ENCODE measurements at places on chromosomes 2 and 18. TPM values are rescaled to one million over a fixed set of nuclear protein-coding genes. Genes with fewer than 3 reads are reported as not detected.
A peak's percentile ranks its signal among the peaks of the same experiment; 100 is the strongest.

DNA sequence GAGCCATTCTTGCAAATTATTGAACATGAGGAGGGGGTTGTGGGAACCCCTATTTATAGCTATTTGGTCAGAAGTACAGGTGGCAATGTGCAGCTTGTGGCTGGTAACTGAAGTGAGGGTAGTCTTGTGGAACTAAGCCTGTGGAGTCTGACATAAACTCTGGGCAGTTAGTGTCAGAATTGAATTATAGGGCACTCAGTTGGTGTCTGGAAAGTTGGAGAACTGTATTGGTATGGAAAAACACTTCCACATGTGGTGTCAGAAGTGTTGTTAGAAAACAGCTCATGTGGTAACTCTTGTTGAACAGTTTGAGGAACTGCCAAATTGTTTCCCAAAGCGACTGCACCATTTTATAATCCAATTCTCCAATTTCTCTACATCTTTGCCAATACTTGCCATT lies 7.5 kb downstream of the RALBP1 start:
- peak overlapping the region; percentile 39 for H3K27ac ChIP-seq
- H3K4me3 ChIP-seq: no peak overlapping the region
- H3K27me3 ChIP-seq: no peaks in the 10 kb centered on the region
- no peak for DNase-seq

DNA sequence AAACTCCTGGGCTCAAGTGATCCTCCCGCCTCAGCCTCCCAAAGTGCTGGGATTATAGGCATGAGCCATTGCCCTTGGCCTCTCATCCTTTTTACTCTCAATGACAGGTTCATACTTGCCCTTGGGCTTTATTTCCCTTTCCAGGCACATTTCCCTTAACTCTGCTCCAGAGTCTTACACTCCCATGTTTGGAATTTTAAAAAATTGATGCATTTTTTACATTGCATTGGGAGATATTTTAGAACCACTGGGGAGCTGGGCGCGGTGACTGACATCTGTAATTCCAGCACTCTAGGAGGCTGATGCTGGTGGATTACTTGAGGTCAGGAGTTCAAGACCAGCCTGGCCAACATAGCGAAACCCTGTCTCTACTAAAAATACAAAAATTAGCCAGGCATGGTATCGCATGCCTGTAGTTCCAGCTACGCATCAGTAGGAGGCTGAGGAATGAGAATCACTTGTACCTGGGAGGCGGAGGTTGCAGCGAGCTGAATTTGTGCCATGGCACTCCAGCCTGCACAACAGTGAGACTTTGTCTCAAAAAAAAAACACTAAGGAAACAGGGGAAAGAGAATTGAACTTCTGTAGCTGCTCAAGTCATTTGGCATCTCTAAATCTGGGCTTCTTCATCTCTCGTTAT lies 18.2 kb downstream of the TGIF1 start:
- H3K4me1 ChIP-seq: no peaks in the 10 kb centered on the region
- no peak overlapping the region for H3K4me3 ChIP-seq
- DNase-seq: no peak
- no peaks in the 10 kb centered on the region for H3K27me3 ChIP-seq

DNA sequence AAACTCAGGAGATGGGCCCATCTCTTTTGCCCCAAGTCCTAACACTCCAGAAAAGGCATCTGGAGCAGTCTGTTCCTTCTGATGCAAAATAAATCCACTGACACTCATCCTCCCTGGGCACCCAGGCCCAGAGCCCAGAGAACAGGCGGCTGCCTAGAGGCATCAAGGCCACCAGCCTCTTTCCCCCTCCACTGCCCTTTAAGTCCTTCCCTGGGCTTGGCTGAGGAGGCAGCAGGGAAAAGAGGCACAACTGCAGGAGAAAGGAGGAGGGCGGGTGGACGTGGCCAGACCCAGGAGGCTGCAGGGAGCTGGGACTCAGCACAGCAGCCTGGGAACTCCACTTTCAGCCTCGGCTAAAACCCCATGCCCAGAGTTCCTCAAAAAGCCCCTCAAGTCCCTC lies 99.7 kb upstream of the ID2 start:
- peaks cover 57% of the 10 kb centered on the region for H3K4me1 ChIP-seq
- no peak for DNase-seq
- peak overlapping the region; percentile 86 for H3K27ac ChIP-seq
- no peaks in the 10 kb centered on the region for H3K36me3 ChIP-seq
- H3K27me3 ChIP-seq: peaks cover 54% of the 10 kb centered on the region

- no peaks in the 10 kb centered on the region for H3K4me1 ChIP-seq
- no peak overlapping the region for H3K4me3 ChIP-seq
- H3K36me3 ChIP-seq: no peaks in the 10 kb centered on the region
Measured at GRCh38 chr2:149800624-149801542, 213.3 kb upstream of the MMADHC start.

DNA sequence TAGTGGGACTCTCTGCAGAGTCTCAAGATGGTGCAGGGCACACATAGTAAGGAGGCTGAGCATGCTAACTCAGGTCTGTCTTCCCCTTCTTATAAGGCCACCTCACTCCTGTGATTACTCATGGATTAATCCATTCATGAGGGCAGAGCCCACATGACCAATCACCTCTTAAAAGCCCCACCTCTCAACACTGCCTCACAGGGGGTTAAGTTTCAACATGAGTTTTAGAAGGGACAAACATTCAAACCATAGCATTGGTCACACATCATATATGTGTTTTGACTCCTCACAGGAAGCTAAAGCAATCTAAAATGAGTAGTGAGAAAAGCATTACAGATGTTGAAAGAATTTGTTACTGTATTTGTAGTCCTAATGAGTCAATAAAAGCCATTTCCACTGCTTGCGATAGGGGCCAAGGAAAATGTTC lies 57.5 kb downstream of the DTNA start:
- H3K27ac ChIP-seq: no peak overlapping the region
- no peak for DNase-seq
- H3K4me1 ChIP-seq: no peaks in the 10 kb centered on the region

GRCh38 chr2:221549143-221549542 lies 23.0 kb downstream of the EPHA4 start:
- H3K36me3 ChIP-seq: no peaks in the 10 kb centered on the region
- no peak overlapping the region for H3K27ac ChIP-seq
- no peak overlapping the region for H3K4me3 ChIP-seq

- no peak for DNase-seq
- peaks cover 12% of the 10 kb centered on the region for H3K36me3 ChIP-seq
- no peak overlapping the region for H3K4me3 ChIP-seq
Measured at GRCh38 chr2:20624156-20624883, 26.6 kb downstream of the HS1BP3 start.

DNA sequence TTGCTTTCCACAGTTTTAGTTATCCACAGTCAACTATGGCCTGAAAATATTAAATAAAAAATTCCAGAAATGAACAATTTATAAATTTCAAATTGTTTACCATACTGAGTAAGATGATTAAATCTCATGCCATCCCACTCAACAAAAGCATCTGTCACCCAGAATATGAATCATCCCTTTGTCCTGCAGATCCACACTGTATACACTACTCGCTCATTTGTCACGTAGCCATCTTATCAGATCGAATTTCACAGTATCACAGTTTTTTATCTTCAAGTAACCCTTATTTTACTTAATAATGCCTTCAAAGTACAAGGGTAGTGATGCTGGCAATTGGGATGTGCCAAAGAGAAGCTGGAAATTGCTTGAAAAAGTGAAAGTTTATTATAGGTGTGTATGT lies 291.8 kb upstream of the LRATD1 start:
- no peak overlapping the region for H3K27ac ChIP-seq
- H3K27me3 ChIP-seq: no peaks in the 10 kb centered on the region
- DNase-seq: no peak
- no peaks in the 10 kb centered on the region for H3K36me3 ChIP-seq

DNA sequence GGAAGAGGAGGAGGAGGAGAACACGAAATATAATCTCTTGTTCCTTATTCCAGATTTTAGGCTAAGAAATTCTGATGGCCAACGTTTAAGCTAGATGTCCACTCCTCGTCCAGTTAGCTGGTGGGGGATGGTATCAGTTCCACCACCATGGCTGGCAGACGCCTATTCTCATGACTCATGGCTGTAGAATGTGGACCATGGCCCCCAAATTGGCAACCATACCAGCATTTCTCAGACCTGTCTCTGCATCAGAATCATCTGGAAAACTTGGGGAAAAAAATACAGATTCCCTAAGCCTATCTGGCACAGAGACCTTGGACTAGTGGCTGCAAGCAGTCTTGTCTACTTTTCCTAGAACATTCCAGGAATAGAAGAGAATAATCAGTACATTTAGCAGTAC lies 267.7 kb upstream of the SIX2 start:
- peaks cover 4% of the 10 kb centered on the region for H3K27me3 ChIP-seq
- H3K4me1 ChIP-seq: no peaks in the 10 kb centered on the region
- no peak overlapping the region for H3K27ac ChIP-seq
- no peak overlapping the region for H3K4me3 ChIP-seq
- DNase-seq: no peak
- H3K36me3 ChIP-seq: no peaks in the 10 kb centered on the region

- no peaks in the 10 kb centered on the region for H3K36me3 ChIP-seq
- H3K27ac ChIP-seq: no peak overlapping the region
- H3K4me3 ChIP-seq: no peak overlapping the region
- H3K4me1 ChIP-seq: no peaks in the 10 kb centered on the region
- no peak for DNase-seq
- H3K27me3 ChIP-seq: no peaks in the 10 kb centered on the region
Measured at GRCh38 chr2:110977403-110977802, 143.3 kb upstream of the BCL2L11 start.

DNA sequence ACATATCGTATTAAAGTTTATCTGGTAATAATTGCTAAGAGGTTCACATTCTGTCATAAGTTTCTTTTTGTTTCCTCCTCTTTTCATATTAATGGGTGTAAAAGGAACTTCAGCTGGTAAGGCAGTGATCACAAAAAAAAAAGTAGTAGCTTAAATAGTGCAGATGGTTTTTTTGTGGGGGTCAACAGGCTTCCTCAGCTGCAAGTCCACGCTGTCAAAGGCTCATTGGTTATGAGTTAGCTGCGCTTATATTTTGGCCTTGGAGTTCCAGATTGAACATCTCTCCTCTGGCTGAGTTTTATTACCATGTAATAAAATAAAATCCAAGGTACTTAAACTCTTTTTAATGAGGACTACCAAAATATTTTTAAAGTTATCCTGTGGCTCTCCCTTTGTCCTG lies 277.0 kb upstream of the ZEB2 start:
- no peak overlapping the region for H3K27ac ChIP-seq
- no peak for DNase-seq

- H3K27ac ChIP-seq: no peak overlapping the region
- peaks cover 24% of the 10 kb centered on the region for H3K36me3 ChIP-seq
- H3K4me1 ChIP-seq: peaks cover 53% of the 10 kb centered on the region
- no peak for DNase-seq
- H3K27me3 ChIP-seq: no peaks in the 10 kb centered on the region
Measured at GRCh38 chr2:111134055-111134454, 13.3 kb downstream of the BCL2L11 start.

DNA sequence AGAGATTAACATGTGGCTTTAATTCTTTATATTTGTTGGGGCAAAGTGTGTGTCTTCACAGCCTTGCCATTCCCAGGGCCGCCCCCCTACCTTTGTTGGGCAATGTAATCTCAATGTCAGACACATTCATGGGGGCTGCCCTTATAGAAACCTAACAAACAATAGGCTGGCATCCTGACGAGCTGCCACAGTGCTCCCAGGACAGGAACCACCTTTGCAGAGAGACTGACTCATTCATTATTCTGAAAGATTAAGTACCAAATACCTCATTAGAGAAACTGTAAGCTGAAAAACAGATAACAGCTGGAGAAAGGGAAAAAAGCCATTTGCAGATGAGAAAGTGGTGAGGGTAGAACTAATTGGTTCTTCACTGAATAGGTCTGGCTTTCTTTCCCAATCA lies 1587.5 kb upstream of the PIK3C3 start:
- DNase-seq: no peak
- H3K4me3 ChIP-seq: no peak overlapping the region
- no peaks in the 10 kb centered on the region for H3K27me3 ChIP-seq
- no peaks in the 10 kb centered on the region for H3K4me1 ChIP-seq

DNA sequence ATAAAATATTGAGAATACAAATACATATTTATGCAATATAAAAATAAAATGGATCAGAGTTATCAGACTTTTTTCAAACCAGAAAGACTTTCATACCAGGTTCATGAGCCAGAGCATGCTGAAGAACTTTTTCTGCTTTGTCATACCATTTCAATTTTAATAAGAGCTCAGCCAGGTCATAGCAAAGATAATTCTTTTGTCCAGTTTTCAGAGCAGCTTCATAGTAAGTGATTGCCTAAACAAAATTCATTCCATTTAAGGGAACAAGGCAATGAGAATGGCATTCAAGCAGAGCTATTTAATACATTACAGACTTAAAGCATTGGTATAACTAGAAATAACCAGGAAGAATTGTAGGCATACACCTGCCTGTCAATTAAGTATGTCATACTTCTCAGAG lies 42.3 kb downstream of the TTC21B start:
- no peaks in the 10 kb centered on the region for H3K27me3 ChIP-seq
- H3K4me1 ChIP-seq: no peaks in the 10 kb centered on the region
- H3K4me3 ChIP-seq: no peak overlapping the region

- H3K27ac ChIP-seq: no peak overlapping the region
- DNase-seq: no peak
- no peaks in the 10 kb centered on the region for H3K27me3 ChIP-seq
Measured at GRCh38 chr2:212147921-212148513, 390.6 kb downstream of the ERBB4 start.

DNA sequence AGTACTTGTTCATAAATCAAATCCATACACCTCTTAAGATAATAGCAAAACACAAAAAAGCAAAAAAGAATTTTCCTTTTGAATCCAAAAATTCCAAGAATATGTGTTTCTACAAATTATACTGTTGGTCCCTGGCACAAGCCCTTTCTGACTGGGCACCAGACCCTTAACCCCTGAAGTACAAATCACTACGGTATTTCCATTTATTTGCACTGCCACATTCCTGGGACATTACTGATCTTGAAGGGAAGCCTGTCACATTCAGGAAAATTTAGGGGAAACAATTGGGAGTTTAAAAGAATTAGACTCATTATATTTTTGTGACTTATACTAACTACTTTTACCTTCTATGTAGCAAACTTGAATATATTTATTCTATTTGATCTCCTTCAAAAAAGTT lies 98.8 kb downstream of the ZNF521 start:
- H3K4me1 ChIP-seq: no peaks in the 10 kb centered on the region
- no peak overlapping the region for H3K27ac ChIP-seq
- no peaks in the 10 kb centered on the region for H3K36me3 ChIP-seq
- no peak overlapping the region for H3K4me3 ChIP-seq
- DNase-seq: no peak
- no peaks in the 10 kb centered on the region for H3K27me3 ChIP-seq

- DNase-seq: no peak
- H3K36me3 ChIP-seq: no peaks in the 10 kb centered on the region
- no peaks in the 10 kb centered on the region for H3K4me1 ChIP-seq
- H3K27ac ChIP-seq: no peak overlapping the region
Measured at GRCh38 chr2:74938264-74938663, 20.2 kb upstream of the POLE4 start.

Gene BOLL
- not detected for polyA plus RNA-seq

Gene FNDC4
- polyA plus RNA-seq: 0.17 TPM

Gene MC2R
- not detected for polyA plus RNA-seq

Gene EMX1
- polyA plus RNA-seq: not detected

Gene MGAT5
- 22.9 TPM for polyA plus RNA-seq

Gene DYNAP
- polyA plus RNA-seq: not detected

Gene PRKAG3
- polyA plus RNA-seq: not detected

Gene GNAL
- not detected for polyA plus RNA-seq

Gene FHL2
- 0.39 TPM for polyA plus RNA-seq

Gene ZFP36L2
- 367 TPM for polyA plus RNA-seq

Data from naive B cell (primary cell).